ENCODE measurements at places on chromosomes 3 and 15. TPM values are rescaled to one million over a fixed set of nuclear protein-coding genes. Genes with fewer than 3 reads are reported as not detected.

GRCh38 chr3:171782617-171783016 is 27.7 kb downstream of the PLD1 start:
- no peak for ATAC-seq

DNA sequence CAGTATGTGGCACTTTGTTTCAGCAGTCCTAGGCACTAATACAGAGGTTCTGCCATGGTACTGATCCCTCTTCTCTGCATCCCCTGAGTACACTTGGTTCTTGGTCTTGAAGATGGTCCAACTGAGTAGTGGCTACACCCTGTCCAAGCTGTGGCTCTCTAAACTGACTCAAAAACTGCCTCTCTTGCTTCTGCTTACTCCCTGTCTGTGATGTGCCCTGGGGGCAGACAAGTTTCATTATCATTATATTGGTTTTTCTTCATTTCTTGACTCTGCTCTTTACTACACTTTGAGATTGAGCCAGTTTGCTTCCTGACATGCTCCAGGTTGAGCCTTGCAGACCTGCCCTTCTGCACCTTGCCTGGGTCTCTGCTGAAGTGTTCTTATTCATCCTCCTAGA is 18.9 kb upstream of the ST3GAL6 start:
- ATAC-seq: no peak

DNA sequence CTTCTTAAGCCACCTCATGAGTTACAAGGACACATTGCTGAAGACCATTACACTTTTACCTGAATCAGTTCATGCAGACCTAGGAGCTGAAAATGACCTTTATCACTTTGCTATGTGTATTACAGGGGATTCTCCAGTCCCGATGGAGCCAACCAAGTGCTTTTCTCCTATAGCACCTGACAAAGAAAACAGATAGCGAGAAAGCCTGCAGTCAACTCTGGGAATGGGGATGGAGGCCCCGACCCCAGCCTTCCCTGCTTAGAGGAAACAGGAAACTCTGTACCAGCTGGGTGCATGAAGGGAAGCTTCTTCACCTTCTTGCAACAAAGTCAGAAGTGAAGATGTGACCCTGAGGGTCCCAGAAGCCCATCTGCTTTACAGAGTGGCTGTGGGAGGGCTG is 168.3 kb upstream of the SEMA6D start:
- ATAC-seq: no peak

RGMA gene
- total RNA-seq: 40.5 TPM

TERC gene
- 10.6 TPM for total RNA-seq

DNA sequence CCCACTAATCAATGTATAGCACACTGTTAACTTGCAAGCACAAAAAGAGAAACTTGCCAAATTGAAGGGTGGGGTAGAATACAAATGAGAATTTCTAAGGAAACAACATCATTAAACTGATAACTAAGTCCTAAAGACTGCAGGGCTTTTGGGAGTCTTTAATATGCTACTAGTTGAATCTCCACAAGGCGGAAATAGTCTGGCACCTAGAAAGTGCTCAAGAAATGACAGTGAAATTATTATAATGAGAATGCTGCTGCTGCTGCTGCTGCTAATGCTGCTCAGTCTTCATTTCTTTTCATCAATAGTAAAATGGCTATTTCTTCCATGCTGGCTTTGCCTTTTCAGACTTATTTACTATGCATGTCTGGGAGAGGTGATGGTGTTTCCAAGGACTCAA is 91.8 kb downstream of the BTD start:
- no peak for ATAC-seq

DNA sequence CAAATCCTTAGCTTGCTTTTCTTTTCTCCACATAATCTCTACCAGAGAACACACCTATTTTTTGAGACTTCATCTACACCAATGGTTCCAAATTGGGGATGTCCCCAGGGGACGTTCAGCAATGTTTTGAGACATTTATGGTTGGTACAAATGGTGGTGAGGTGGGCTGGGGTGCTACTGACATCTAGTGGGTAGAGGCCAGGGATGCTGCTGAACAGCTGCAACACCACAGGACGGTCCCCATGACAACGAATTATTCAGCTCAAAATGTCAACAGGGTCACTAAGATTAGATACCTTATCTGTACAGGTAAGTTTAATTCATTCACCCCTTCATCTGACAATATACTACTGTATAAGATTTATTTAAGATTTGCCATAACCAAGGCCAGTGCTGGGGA is 14.4 kb downstream of the GK5 start:
- ATAC-seq: no peak

SLC51B gene
- not detected for total RNA-seq

- ATAC-seq: no peak
These were observed 10.8 kb downstream of the PPP1R2 start for GRCh38 chr3:195532345-195532744.

DNA sequence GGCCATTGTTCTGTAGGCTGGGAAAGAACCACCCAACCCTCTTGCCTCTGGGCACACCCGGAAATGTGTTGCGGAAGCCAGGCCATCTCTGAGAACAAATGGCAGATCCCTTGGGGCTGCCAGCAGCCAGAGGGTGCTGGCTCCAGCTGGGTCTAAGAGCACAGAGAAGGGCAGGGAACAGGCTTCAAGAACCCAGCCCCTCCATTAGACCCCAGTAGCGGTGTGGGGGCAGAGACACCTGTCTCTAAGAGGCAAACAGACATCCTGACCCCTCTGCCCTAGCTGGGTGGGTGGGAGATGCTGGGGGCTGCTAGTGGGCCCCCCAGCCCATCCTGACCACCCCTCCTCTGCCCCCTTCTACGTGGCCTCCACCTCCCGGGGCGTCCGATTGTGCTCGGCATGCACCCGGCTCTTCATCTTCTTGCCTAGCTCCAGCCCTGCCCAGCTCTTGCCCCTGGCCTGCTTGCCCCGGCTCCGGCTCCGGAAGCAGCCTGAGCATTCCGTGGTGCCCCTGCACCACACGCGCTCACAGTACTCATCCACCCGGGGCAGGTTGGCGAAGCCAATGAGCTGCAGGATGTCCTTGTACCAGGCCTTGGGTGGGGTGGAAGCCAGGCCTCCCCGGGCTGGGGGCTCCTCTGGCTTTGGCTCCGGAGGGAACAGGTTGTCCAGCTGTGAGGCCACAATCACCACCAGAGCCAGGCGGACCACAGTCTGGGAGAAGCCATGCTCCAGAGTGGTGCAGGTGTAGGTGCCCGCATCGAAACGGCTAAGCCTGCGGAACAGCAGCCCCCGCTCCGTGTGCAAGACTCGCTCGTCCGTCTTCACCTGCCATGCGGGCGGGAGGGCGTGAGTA is 9.4 kb downstream of the SEMA3G start:
- ATAC-seq: no peak

C15orf39 gene
- total RNA-seq: 23.1 TPM

- ATAC-seq: peak; percentile 76
These were observed 41.2 kb downstream of the CCDC12 start for GRCh38 chr3:46935168-46935858.

DNA sequence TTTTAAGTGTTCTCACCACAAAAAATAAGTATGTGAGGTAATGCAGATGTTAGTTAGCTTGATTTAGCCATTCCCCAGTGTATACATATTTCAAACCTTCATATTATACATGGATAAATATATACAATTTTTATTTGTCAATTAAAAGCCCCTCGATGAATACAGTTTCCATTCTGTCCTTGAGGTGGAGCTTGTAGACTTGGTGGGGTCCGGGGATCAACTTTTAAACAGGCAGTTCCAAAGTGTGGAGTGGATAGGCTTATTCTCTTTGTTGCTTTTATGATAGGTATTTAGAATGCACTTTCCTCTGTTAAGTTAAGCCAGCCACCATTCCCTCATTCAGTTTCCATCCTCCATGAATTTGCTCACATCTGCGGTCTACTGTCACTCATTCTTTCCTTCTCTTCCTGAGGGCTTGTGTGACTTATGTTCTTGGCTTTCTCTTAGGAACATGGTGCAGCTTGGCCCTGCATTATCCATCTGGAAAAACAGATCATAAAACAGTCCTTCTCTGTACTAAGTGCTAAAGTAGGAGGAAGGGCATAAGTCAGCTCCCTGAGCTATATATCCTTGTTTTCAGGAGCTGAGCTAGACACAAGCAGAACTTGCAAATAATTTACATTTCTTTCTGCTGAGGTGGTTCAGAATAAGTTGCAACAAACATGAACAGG is 149.1 kb downstream of the NFKBIZ start:
- no peak for ATAC-seq

DNA sequence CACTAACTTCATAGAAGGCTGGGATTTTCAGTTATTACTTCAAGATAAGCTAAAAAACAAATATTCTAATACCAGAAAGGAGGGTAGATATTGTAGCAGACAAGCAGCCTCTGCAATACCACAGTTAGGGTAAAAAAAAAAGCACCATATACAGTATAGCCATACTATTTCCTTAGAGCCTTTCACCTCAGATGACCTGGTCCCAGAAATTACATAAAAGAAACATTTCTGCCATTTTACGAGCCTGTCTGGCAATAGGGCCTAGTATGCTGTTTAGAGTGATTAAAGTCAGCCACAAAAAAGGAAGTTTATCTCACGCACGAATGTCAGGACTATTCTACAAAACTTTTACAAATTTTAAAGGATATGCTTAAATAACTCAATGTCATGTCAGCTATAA is 1016.6 kb downstream of the PLOD2 start:
- ATAC-seq: no peak

- ATAC-seq: no peak
These were observed 2.1 kb upstream of the TNK2 start for GRCh38 chr3:195910499-195910845.

DNA sequence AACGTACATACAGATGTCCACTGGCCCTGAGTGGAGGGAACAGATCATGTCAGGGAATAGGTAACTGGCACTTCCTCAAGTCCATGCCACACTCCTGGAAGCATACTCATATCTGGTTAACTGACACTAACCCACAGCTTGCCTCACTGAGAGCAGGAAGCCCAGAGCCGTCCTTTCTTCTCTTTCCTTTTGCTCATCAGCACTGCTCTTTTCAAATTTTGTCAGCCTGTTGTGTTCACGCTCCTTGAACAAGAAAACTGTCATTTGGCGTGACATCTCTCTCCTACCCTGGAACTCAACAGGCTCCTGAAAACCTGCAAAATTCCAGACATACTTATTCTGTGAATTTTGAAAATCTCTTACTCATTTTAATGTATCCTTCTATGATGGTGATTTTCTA is 360.2 kb downstream of the MAGI1 start:
- ATAC-seq: no peak

- ATAC-seq: no peak
These were observed 56.3 kb upstream of the SEC13 start for GRCh38 chr3:10377148-10377725.

GRCh38 chr15:99390667-99391066 is 139.4 kb downstream of the LRRC28 start:
- no peak for ATAC-seq

DNA sequence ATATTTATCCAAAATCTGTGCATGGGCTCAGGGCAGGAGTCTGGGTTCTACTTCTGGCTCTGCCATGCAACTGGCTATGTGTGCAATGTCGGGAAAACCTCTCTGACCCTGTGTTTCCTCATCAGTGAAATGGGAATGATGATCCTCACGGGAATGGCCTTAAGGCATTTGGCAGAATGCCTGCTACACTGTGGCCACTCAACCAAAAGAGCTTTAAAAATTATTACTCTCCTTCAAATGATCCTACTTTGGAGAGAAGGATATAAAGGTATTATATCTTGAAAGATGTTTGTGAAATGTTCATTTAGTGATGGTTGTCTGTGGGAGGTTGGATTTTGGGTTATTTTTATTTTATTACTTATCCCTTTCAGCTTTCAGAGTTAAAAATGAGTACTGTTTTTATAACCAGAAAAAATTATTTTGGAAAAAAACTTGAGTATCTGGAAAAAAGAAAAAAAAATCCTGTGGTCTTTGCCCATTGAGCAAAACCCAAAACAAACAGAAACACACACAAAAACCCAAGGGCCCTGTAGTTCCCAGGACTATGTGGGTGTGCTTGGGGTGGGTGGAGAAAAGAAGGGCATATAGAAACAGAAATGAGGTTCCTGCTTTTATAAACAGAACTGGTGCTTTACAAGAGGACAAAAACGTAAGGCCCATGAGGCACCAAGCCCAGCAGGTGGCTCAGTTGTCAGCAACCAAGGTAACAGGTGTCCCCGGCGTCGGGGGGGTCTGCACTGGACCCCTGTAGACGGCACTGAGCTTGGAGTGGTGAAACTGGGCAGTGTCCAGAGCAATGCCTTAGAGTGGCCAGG is 22.0 kb downstream of the RGMA start:
- ATAC-seq: no peak

DNA sequence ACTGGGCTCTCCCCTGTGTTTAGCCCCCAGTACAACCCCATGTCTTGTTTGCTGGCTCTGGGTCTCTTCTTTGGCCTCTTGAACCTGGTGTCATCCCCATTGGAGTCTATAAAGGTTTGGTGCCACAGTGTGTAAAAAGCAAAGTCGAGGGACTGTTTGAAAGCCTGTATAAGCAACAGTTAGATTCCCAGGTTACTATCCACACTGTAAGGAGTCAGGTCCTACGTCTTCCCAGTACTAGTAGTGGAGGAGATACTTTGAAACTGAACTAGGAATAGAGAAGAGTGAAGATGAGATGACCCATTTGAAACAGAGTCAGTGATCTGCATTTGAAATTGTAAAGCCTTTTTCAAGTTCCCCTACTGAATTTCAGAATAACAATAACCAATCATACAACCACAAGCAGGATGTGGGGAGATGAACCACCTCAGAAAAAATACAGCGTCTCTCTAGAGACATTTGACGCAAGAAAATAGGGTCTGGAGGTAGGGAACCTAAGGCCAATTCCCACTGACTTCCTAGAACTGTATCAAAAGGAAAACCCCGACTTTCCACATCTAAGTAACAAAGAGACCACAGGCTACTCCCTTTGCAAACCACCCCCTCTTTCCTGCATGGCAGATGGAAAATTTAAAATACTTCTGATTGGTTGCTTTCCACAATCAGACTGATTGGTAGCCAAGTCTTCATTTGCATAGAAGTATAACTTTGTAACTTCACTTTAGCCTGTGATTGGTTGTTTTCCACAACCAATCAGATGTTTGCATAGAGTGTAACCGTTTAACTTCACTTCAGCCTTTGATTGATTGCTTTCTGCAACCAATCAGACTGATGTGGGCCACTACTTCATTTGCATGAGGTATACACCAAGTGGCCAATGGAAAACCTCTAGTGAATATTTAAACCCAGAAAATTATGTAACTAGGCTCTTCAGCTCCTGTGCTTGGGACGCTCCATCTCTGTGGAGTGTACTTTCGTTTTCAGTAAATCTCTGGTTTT is 49.9 kb upstream of the NEDD4 start:
- no peak for ATAC-seq

DNA sequence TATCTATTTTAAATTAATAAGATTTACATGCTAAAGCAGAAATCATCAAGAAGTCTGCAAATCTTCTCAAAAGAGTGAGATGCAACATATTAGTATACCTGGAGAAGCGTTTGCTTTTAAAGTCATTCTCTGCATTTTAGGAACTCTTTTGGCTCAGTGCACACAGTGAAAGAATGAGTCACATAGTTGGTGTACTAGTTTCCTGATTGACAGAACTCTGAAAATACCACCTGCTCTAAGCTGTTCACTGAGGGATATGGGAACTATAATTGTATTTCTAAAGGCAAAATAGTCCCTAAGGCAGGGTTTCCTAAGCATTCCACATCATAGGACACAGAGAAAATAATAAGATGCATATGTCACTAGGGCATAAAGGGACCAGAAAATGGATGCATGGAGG is 838.5 kb downstream of the DIPK2A start:
- no peak for ATAC-seq
